ENCODE measurements at places on chromosomes 11 and 22.

DNA sequence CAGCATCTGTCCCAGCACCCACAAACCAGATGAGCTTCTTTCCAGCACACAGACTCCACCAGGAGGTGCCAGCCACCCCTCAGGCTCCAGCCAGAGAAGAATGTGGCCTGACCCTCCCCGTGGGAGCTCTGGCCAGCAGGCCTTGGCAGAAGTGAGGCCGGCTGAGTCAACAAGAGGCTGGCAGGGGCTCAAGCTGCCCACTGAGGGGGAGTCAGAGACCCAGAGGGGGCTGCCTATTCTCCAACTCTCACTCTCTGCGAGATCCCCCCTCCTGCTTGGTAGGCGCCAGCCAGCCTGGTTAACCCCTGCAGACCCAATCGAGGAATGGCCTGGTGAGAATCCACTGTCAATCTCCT lies 10.6 kb upstream of the CDC42EP1 start:
- peak; percentile 95 for DNase-seq

DNA sequence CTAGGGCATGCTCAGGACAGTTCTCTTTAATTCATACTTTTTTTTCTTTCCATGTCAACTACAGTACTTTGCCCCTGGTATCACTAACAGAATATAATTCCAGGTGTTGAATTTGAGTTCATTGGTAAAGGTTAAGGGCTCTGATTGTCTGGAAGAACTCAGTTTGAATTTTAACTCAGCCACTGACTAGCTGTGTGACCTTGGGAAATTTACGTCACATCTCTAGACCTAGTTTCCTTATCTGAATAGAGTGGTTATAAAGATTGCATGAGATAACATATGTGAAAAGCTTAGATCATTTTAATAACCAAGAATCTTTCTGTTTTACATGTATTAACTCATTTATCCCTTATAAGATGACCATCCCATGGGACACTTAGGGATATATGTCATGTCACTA lies 15.8 kb upstream of the ZC3H12C start:
- no peak for DNase-seq

DNA sequence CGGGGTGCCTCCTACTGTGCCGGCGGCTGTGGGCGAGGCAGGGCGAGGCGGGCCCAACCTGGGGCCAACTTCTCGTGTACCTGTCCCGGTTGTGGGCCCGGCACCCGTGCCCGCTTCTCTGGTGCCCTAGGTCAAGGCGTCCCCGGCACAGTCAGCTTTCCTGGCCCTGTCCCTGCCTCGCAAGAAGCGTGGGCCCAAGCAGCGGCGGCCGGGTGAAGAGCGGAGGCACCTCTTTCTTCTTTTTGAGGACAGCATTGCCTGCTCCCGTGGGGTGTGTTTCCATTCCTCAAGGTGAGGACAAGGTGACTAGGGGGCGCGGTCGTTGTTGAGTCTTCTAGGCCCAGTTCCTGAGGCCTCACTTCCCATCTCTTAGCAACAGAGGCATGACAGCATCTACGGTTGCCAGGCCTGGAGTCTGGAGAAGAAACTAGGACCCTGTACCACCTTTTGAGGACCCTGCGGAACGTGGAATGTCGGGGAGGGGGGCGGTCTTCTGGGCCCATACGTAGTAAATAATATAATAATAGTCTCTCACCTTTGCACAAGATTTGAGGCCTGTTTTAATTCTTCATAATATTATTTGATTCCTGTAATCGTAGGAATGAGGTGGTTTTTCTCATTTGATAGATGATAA lies 418 bp downstream of the ACO2 start:
- no peak for DNase-seq

DNA sequence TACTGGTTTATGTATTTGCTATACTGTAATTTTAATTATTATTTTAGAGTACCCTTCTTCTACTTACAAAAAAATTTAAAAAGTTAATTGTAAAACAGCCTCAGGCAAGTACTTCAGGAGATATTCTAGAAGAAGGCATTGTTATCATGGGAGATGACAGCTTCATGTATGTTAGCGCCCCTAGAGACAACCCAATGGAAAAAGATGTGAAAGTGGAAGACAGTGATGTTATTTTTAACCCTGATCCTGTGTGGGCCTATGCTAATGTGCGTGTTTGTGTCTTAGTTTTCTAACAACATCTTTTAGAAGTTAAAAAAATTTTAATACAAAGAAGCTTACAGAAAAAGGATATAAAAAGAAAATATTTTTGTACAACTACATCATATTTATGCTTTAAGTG lies 205.0 kb downstream of the FAM76B start:
- DNase-seq, result no peak

- no peak for DNase-seq
Measured at GRCh38 chr22:25282346-25282670, 62.9 kb downstream of the CRYBB2 start.

DNA sequence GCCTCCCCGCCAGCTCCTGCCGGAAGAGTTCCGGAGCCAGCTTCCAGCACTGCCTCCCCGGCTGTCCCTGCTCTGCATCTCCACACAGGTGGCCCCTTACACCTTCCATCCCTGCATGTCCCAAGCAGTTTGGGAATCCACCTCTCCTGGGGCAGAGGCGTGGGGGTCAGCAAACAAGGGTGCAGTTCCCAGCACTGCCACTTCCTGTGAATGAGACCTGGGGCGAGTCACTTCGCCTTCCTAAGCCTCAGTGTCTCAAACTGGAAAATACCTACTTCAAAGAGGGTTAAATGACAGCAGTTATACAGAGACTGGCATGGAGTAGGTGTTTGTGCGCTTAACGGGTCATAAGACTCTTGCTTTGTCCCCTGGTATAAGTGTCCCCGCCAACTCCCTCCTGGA lies 5.2 kb downstream of the CYTH4 start:
- DNase-seq, result no peak

GRCh38 chr11:76752321-76753143 lies 30.6 kb upstream of the TSKU start:
- no peak for DNase-seq

- peak; percentile 25 for DNase-seq
Measured at GRCh38 chr22:49359076-49359475, 468.6 kb downstream of the BRD1 start.

DNA sequence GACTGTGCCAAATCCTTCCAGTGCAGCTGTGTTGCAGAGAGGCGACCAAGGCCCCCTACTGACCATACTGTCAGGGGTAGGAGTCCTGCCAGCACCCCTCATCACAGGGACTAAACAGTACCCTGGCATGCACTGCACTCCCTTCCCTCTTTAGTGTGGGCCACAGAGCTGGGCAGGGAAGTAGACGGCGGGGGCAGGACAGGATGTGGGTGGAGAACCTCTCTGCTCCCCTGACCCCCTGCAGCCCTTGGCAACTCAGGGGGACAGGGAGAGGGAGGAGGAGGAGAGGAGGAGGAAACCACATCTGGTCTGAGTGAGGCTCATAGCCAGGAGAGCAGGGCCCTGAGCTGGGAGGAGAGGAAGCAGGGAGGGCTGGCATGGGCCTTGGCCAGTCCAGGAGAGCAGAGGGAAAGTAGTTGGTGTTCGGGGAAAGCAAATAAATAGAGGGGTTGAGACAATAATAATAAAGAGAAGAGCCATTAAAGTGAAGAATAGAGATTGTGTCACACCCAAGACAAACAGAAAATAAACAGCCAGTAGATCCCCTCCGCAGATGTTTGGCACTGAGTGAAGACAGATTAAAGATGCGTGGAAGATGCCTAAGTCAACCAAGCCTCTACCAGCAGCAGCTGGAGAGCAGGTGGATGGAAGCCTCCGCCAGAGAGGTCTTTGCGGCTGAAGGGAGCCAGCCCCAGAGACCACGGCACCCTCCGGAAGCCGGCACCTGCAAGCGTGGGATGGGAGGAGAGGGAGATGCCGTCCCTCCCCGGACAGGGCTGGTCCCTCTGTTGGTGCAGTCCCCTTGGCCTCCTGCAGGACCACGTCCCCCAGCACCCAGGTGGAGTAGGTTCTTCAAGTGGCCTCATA lies 61.5 kb downstream of the RPUSD4 start:
- DNase-seq, result no peak

GRCh38 chr11:47980088-47980906 lies at the start of gene PTPRJ:
TSS of gene PTPRJ (plus strand) at chr11:47980559. CDS start at chr11:47980913, 354 bp downstream.
- DNase-seq, result peak; percentile 87

GRCh38 chr11:13891911-13892310 lies 70.6 kb upstream of the SPON1 start:
- no peak for DNase-seq

- DNase-seq, result no peak
Measured at GRCh38 chr22:17631076-17631565, 2.6 kb upstream of the ATP6V1E1 start.

- DNase-seq, result no peak
Measured at GRCh38 chr22:44248926-44249325, 63.8 kb downstream of the SHISAL1 start.

DNA sequence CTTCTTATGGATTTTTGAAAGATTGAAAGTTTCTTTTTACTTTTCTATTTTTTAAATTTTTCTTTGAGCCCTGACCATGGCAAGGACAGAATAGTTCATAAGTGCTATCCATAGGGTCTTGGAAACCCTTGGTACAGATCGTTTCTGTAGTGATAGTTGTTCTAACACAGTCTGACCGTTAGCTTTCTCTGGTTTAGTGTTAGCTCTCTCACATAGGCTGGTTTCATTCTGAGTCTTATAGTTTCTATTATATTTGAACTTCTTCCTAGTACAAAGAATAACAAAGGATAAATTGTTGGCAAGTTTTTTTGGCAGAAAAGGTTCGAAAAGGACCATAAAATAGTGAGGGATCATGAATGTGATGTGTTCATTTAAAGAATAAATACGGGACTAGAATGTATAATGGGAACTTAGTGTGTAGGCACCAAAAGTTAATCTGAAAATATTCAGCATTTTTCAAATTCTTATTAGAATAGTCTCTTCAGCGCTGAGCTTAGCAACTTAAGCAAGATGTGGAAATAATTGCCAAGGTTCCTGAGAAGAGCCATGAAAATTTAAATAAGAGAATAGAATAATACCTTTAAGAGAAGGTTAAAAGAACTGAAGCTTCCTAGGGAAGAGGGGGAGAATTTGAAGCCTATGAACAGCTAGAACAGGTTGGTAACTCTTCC lies 24.1 kb downstream of the FDX1 start:
- no peak for DNase-seq

DNA sequence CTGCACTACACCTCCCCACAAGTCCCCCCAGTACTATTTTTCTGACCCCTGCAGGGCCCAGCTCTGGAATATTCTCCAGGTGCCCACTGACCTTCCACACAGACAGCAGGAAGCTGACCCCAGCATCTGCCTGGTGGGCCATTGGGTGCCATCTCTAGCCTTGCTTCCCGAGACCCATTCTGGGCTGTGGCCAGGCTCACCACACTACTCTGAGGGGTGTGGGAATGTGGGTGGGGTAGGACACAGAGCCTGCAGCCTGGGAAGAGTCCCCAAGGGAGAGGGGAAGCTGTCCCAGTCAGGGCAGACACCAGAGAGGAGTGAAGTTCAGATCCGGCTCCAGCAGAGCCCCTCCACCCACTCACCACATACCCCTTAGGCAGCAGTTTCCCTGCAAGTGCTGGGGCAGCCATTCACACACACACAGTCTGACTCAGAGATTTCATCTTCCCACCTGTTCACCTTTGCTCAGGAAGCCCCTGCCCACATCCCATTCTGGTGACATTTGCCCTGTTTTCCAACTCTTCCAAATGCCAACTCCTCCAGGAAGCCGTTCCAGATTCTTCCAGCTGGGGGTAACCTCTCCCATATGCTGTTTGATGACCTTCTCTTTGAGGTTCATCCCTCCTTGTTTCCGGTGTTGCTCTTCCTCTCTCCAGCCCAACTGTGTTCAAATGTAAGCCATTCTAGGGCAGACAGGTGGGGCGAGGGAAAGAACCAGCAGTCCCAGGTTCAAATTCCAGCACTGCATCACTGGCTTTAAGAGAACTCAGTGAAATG lies 1.9 kb downstream of the SLCO2B1 start:
- DNase-seq, result no peak

- DNase-seq, result no peak
Measured at GRCh38 chr11:71179877-71180605, 72.3 kb downstream of the SHANK2 start.

DNA sequence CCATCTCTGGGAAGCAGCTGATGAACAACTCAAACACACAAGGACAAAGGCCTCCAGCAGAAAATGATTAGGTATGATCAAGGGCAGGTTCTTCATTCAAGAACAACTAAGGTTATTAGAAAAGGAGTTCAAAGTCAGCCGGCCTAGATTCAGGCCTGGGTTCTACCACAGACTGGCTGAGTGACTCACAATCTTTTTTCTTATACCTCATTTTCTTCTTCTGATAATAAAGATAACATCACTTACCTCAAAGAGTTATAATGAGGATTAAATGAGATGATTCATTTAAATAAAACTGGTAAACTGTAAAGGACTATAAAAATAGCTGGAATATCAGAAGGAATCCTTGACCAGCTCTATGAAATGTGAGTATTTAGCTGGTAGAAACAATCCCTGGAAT lies 49.3 kb upstream of the PPP2R1B start:
- no peak for DNase-seq

- no peak for DNase-seq
Measured at GRCh38 chr11:2347308-2347830, 29.7 kb upstream of the CD81 start.

GRCh38 chr11:44011797-44012196 lies 36.0 kb upstream of the ACCSL start:
- DNase-seq, result no peak

- DNase-seq, result peak; percentile 80
Measured at GRCh38 chr11:8094656-8095055, 13.6 kb downstream of the TUB start.

GRCh38 chr11:70476669-70477068 lies 78.3 kb downstream of the CTTN start:
- no peak for DNase-seq

DNA sequence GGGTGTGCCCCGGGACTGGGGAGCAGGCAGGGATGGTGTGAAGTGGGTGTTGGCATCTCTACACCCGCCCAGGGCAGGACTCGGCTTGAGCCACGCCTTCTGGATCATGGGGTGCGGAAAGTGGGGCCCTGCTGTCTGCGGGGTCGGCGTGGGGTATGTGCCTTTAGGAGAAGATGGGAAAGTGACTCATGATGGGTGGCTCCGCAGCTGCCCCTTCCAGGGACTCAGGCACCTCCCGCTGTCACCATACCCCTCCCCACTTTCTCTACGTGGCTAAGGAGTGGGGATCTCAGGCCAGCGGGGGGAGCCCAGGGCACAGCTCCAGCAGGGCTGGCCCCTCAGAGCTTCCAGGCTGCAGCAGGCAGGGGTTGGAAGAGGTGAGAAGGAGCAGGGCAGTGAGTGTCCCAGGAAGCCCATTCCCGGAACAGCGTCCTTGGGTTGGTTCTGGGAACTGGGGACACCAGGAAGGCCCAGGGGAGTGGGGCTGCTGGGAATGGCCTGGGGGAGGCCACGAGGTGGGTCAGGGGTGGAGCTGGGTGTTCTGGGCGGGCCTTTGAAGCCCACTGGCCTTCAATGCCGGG lies 102.9 kb upstream of the FGF3 start:
- DNase-seq, result no peak

- no peak for DNase-seq
Measured at GRCh38 chr11:12174128-12174476, 63.7 kb downstream of the MICAL2 start.

- no peak for DNase-seq
Measured at GRCh38 chr11:34028425-34028824, 23.1 kb upstream of the CAPRIN1 start.

All from posterior cingulate gyrus (tissue), 11 donors.